ENCODE measurements at places on chromosomes 3 and 15. TPM values are rescaled to one million over a fixed set of nuclear protein-coding genes. Genes with fewer than 3 reads are reported as not detected.

Gene IL17RE
- 2.7 TPM for total RNA-seq

Gene LDHAL6B
- not detected for total RNA-seq

Gene SCG3
- total RNA-seq, result not detected

Gene SCG5
- total RNA-seq, result 2.5 TPM

Gene THPO
- not detected for total RNA-seq

Gene TTLL13
- 0.45 TPM for total RNA-seq

Gene CORO2B
- not detected for total RNA-seq

Gene THRB
- not detected for total RNA-seq

- no peaks in the 10 kb centered on the region for H3K4me1 ChIP-seq
- DNase-seq, result peak; percentile 29
- no peaks in the 10 kb centered on the region for H3K36me3 ChIP-seq
- H3K27ac ChIP-seq, result no peak overlapping the region
- no peak overlapping the region for H3K4me3 ChIP-seq
- peaks cover 26% of the 10 kb centered on the region for H3K27me3 ChIP-seq
Measured at GRCh38 chr15:85289677-85290365, 90.6 kb upstream of the AKAP13 start.

Gene NFKBIZ
- total RNA-seq, result 37.7 TPM

Gene MESP2
- not detected for total RNA-seq

GRCh38 chr15:100005715-100006114 lies 272.5 kb upstream of the LYSMD4 start:
- no peaks in the 10 kb centered on the region for H3K27me3 ChIP-seq
- no peak overlapping the region for H3K4me3 ChIP-seq
- H3K36me3 ChIP-seq, result no peaks in the 10 kb centered on the region
- H3K27ac ChIP-seq, result no peak overlapping the region

GRCh38 chr15:64969401-64969800 lies 20.3 kb downstream of the SPG21 start:
- DNase-seq, result no peak
- H3K27me3 ChIP-seq, result no peaks in the 10 kb centered on the region

Gene CPN2
- not detected for total RNA-seq

Gene KLHL25
- 8.0 TPM for total RNA-seq

DNA sequence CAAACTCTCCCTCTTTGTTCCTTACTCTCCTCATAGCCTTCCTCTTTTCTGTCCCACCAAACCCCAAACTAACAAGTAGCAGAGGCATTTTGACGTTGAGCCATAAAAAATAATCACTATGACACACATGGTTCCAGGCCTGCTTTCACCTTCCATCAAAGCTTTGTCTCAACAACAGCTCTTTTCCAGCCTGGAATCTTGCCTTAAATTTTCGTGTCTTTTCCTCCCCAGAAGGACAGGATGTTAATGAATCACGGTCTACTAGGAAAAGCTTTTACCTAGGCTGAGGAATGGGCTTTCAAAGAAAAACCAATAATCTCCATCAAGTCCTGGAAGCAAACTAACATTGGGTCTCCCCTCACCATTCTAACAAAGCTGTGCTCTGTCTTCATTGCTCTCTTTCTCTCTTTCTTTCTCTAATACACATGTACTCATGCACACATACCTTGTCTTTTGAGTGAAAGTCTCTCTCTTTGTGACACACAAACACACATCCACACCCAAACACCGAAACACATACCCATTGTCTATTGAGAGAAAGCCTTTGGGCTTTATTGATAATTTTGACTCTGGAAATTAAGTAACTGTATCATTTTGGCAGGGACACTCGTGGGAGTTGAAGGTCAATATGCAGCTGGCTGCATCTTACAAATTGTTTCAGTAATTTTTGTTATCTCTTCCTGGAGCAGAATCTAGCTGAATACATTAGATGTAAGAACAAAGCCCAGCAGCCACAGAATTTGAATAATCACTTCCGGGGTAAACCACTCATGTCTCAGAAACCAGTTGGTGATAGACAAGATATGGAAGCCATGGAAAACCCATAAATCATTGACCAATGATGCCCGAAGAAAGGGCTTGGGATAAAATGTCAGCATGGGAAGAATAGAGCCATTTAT lies 107.4 kb upstream of the SLC4A7 start:
- DNase-seq, result peak; percentile 31
- H3K27me3 ChIP-seq, result no peaks in the 10 kb centered on the region
- H3K4me1 ChIP-seq, result peaks cover 32% of the 10 kb centered on the region
- no peak overlapping the region for H3K4me3 ChIP-seq
- peak overlapping the region; percentile 76 for H3K27ac ChIP-seq

- no peak overlapping the region for H3K27ac ChIP-seq
- peaks cover 4% of the 10 kb centered on the region for H3K27me3 ChIP-seq
- H3K4me1 ChIP-seq, result peaks cover 5% of the 10 kb centered on the region
Measured at GRCh38 chr3:5427938-5428337, 240.4 kb downstream of the EDEM1 start.

GRCh38 chr3:148873270-148873927 lies 8.3 kb downstream of the CPA3 start:
- peaks cover 5% of the 10 kb centered on the region for H3K27me3 ChIP-seq
- no peak overlapping the region for H3K27ac ChIP-seq
- H3K4me1 ChIP-seq, result no peaks in the 10 kb centered on the region
- H3K4me3 ChIP-seq, result no peak overlapping the region

Gene ITIH4
- 28.6 TPM for total RNA-seq

- DNase-seq, result no peak
- H3K27ac ChIP-seq, result no peak overlapping the region
- no peak overlapping the region for H3K4me3 ChIP-seq
- peaks cover 36% of the 10 kb centered on the region for H3K27me3 ChIP-seq
- H3K4me1 ChIP-seq, result peaks cover 6% of the 10 kb centered on the region
- no peaks in the 10 kb centered on the region for H3K36me3 ChIP-seq
Measured at GRCh38 chr3:46243560-46243959, 1.3 kb downstream of the CCR3 start.

- no peaks in the 10 kb centered on the region for H3K36me3 ChIP-seq
- no peaks in the 10 kb centered on the region for H3K4me1 ChIP-seq
- H3K27ac ChIP-seq, result no peak overlapping the region
Measured at GRCh38 chr15:91128016-91128415, 28.0 kb downstream of the SV2B start.

Gene MINAR1
- 0.55 TPM for total RNA-seq

Gene PLXND1
- total RNA-seq, result 1.4 TPM

Gene TRIM59
- 58.2 TPM for total RNA-seq

DNA sequence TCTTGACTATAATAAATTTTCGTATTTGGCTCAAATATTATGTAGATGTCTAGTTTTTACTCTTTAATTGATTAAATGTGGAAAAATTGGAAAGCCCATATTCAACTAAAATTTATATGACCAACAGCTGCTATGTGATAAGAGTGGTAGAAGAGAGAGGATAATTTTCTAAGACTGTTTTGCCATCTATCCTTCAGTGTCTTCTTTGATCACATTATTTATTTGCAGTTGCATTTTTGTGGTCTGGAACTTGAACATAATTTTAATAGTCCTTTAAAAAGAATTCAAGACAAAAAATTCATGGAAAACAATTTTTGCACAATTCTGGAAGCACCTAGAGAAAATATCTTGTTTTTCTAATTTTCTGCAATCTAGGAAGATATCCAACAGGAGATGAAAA lies 213.3 kb upstream of the THBS1 start:
- H3K36me3 ChIP-seq, result no peaks in the 10 kb centered on the region
- peaks cover 6% of the 10 kb centered on the region for H3K27me3 ChIP-seq
- no peak overlapping the region for H3K4me3 ChIP-seq
- no peaks in the 10 kb centered on the region for H3K4me1 ChIP-seq
- no peak for DNase-seq

Gene XIRP1
- total RNA-seq, result not detected

DNA sequence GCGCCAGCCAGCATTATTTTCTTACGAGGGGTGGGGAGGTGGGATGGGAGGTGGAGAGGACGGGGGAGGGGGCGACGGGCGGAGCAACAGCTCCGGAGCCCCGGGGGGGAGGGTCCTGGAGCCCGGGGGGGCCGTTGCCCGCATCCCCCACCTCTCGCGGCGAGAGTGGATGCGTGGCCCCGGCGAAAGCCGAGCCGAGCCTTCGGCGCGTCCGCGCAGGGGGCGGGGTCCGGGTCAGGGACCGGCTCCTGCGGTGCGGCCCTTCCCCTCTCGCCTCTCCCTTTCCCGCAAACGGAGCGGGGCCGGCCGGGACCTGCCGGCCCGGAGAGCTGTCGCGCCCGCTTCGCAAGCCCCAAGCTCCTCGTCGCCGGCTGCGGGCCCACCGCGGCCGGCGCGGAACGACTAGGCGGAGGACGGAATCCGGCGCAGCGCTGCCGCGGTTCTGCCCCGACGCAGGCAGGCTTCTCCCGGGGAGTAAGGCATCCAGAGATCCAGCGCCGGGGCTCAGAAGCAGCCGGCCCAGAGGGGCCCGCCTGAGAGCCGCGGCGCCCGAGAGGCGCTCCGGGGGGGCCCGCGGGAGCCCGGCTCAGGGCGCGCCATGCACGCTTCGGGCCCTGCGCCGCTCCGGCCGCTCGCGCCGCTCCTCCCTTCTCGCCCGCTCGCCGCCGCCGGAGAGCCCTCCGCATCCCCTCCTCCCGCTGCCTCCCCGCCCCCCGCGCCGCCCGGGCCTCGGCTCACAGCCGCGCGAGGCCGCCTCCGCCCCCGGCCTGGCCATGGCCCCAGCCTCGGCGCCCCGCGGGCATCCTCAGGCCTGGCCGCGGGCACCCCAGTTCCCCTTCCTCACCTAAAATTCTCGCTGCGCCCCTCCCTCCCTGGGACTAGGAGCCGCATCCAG lies 459 bp upstream of the ADCY5 start:
- H3K4me3 ChIP-seq, result no peak overlapping the region
- peaks cover 57% of the 10 kb centered on the region for H3K27me3 ChIP-seq
- no peaks in the 10 kb centered on the region for H3K36me3 ChIP-seq
- no peak overlapping the region for H3K27ac ChIP-seq
- peaks cover 7% of the 10 kb centered on the region for H3K4me1 ChIP-seq

DNA sequence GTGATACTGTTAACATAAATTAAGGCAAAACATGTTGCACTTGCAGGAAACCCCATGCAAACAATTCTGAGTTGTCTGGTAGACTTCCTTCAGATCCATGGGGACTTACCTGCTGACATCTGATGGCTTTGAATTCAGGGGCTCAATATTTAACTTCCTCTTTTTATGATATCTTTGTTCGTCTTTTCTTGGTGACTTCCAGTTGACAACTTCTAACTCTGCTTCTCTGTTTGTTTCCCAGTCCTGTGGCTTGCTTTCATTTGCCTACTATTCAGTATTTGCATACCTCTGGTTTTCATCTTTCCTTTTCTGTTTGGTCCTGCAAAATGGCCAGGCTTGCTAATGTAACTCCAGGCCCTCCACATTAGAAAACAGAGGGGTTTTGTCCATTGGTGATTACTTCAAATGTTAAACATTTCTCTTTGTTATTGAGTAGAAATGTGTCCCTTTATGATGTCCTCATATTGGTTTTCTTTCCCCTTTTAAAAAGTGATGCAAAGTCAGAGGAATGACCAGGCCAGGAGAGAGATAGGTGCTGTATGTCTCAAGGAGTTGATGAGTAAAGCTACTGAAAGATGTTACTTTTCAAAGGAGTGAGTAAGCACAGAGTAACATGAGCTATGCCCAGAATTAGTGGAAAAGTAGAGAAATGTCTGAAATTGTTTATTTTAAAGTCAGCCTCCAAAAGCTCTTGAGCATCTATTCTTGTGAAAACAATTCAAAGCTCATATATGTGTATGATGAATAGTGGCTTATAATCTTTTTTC lies 335.9 kb downstream of the LPP start:
- no peak overlapping the region for H3K4me3 ChIP-seq
- peak overlapping the region; percentile 59 for H3K27ac ChIP-seq
- peaks cover 4% of the 10 kb centered on the region for H3K4me1 ChIP-seq
- H3K36me3 ChIP-seq, result peaks cover 41% of the 10 kb centered on the region
- DNase-seq, result no peak
- no peaks in the 10 kb centered on the region for H3K27me3 ChIP-seq

GRCh38 chr15:72782274-72783003 lies 1.1 kb downstream of the ADPGK start:
- peak overlapping the region; percentile 89 for H3K4me3 ChIP-seq
- H3K4me1 ChIP-seq, result peaks cover 64% of the 10 kb centered on the region
- no peaks in the 10 kb centered on the region for H3K27me3 ChIP-seq
- H3K36me3 ChIP-seq, result peaks cover 39% of the 10 kb centered on the region
- DNase-seq, result no peak

- H3K4me3 ChIP-seq, result no peak overlapping the region
- no peaks in the 10 kb centered on the region for H3K36me3 ChIP-seq
- H3K27me3 ChIP-seq, result peaks cover 7% of the 10 kb centered on the region
- no peak for DNase-seq
Measured at GRCh38 chr15:81264072-81264857, 59.7 kb downstream of the STARD5 start.

DNA sequence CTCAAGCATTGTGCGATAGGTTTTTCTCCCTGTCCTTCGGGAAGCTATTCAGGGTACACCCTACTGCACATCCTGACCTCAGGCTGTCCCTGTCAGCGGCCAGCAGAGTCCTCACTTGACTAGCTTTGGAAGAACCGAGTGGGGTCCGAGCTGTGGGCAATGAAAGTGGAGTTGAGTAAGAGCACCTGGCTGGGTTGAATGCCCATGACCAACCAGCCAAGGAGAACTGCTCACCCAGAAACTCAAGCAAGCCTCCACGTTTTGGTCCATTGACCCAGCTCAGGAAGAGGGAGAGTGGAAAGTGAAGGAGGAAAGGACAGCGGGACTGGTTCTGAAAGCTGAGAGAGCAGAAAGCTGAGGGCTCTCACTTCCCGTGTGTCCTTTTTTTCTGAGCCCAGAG lies 36.0 kb upstream of the HDGFL3 start:
- no peak for DNase-seq
- no peak overlapping the region for H3K4me3 ChIP-seq
- no peak overlapping the region for H3K27ac ChIP-seq
- no peaks in the 10 kb centered on the region for H3K4me1 ChIP-seq
- H3K27me3 ChIP-seq, result peaks cover 55% of the 10 kb centered on the region
- H3K36me3 ChIP-seq, result no peaks in the 10 kb centered on the region

DNA sequence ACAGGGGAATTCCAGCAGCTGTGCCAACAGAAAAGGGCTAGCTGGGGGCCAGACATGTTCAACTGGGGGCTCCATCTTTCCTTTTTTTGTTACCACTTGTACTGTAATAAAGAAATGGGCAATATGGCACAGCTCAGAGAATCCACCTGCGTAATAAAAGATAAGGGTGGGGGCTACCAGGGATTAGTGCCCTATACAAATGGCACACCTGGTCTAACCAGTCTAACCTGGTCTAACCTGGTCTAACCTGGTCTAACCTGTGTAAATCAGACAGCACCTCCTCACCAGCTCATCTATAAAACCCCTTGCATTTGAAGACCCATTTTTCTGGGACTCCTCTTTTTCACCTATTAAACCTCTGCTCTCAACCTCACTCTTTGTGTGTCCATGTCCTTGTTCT lies 26.2 kb upstream of the CLDN16 start:
- H3K36me3 ChIP-seq, result no peaks in the 10 kb centered on the region
- H3K4me3 ChIP-seq, result no peak overlapping the region
- DNase-seq, result no peak
- H3K4me1 ChIP-seq, result no peaks in the 10 kb centered on the region
